Stimulated activated CD4-positive, alpha-beta T cell treated with anti-CD3 and anti-CD28 coated beads, Interleukin-1b, Interleukin-23, amount 100 ng/mL, for 1 hour (primary cell): ENCODE measurements at places on chromosomes 3 and 15.

GRCh38 chr3:32078085-32078634, 28.3 kb upstream of the GPD1L start:
- DNase-seq, result no peak

- DNase-seq, result no peak
Measured at GRCh38 chr3:44234648-44235268, 6.9 kb upstream of the TOPAZ1 start.

GRCh38 chr3:129758785-129759320, 134.7 kb downstream of the TMCC1 start:
- no peak for DNase-seq

- DNase-seq, result no peak
Measured at GRCh38 chr3:73046195-73046594, 15.3 kb upstream of the EBLN2 start.

DNA sequence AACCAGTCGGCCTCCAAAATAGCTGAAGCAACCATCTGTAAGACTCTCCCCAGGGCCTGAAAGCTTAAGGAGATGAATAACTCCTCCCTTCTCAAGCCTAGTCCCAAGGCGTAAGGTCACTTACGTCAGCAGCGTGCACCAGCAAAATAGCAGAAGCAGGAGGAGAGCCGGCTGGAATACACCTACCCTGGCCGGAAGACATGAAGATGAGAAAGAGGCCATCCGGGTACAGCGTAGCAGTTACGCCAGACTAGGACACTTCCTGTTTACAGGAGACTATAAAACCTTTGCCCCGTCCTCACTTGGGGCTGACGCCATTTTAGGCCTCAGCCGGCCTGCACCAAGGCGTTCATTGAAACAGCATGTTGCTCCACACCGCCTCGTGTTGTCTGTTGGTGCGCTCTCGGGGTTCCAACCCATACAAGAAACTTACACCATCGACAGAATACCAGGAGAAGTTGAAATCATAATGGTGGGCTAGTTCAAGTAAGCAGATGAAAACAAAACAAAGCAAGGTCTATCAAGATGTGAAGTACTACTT, 2.5 kb downstream of the CFAP92 start:
- no peak for DNase-seq

DNA sequence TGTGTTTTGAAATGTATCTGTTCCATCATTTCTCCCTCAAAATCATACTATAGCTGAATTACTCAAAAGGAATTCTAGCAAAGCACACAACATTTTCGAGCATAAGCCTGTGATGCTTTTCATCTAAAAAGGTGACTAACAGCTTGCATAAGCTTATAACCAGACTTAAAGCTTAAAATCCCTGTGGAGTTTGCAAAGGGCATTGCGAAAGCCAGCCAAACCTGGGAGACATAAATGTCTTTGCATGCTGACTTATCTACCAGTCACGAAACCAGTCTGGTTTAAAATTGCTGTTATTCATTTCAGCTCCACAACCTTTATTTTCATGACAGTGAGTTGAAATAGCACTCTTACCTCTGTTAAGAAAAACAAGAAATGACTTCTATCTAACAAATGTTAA, 35.6 kb upstream of the LIPC start:
- DNase-seq, result no peak

DNA sequence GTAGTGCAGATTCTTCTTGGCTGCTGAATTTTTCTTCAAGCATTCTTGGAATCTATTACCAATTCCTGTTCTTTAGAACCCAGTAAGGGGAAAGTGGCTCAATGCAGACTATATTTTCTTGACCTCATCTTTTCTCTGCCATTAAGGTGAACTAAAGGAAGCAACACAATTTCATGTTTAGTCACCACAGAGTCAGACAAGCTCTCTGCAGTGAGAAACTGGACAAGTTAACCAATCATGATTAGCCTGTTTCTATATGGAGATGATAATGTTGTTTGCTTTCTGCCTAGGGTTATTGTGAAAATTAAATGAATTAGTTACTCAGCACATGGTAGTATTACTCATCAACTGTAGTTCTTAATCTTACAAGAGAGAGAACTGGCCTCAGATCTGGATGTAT, 1075.1 kb downstream of the AGBL1 start:
- DNase-seq, result no peak

DNA sequence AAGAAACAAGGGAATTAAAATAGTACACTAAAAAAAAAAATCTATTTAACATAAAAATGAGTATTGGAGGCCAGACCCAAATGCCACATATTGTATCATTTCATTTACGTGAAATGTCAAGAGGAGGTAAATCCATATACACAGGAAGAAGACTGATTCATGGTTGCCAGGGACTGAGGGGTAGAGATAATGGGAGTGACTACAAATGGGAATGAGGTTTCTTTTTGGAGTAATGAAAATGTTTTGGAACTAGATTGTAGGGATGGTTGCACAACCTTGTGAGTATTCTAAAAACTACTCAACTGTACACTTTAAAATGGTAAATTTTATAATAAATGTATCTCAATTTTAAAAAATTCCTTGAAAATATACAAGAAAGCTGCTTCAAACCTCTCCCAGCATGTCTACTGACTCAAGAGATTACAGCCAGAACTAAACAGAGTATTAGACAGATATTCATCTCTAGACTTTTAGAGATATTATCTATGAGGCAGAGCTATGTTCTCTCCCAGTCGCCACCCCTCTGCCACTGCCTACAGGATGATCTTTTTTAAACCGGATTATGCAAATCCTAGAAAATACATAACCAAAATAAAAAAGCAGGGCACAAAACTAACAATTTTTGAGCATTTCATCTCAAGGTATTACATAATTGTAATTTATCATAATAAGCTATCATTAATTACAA, 6.2 kb downstream of the HLTF start:
- no peak for DNase-seq

DNA sequence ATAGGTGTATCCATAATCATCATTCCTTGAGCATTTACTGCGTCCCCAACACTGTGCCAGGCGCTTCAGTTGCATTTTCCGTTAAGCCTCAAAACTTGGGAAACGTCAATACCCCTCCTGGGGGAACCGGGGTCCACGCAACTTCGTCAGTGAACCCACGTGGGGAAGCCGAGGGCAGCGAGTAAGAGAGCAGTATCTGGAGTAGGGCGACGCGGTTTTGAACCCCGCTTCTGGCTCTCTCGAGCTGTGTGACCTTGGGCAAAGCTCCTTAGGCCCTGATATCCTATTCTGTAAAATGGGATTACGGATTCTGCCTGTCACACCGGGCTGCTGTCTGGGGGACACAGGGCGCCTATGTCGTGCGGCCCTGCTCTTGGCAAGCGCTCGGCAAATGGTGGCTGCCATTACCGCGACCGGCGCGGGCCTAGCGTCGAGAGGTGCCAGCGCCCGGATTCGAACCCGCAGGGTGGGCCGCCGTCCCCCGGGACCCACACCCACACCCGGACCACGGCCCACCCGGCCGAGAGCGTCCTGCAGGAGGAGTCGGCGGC, 590 bp downstream of the POLG start:
- DNase-seq, result no peak

DNA sequence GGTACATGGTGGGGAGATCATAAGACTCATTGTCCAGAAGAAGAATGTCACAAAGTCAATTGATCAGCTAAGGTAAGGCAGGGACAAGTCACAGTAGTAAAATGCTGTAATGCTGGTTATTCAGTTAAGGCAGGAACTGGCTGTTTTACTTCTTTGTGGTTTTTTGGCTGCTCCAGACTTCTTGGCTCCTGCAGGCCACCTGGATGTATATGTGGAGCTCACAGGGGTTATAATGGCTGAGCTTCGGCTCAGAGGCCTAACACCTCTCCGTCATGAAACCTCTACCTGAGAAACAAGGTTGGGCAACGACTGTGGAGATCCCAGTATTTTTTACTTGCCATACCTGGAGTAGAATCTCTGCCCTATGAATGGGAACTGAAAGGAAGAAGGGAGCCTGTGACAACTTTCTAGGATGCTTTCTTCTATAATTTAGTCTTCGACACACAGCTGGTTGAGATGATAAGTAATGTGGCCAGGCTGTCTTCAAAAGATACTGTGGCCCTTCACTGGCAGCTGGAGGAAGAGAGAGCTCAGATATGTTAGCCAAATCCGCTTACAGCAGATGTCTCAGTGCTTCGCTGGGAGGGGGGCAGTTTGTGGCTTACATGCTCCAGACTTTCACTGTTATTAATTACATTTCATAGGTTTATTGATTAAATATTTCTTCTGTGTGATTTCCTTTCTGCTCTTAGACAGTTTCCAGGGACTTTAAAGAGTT, 887.8 kb downstream of the IGSF11 start:
- no peak for DNase-seq

DNA sequence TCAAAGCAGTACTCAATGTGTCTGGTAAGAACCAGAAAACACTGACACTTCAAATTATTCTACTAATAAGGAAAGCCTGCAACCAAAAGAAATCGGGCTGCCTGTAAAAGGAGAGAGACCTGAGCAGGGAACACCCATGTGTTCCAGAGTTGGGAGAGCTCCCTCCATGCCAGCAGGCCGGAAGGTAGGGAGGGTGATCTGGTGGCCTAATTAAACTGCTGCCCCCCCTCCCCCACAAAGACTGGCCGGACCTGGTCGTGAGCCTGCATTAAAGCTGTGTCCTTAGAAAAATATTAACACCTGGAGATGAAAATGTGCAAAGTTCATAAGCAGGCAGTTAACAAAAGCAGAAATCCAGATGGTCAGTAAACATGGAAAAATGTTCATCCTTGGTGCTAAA, 170.6 kb upstream of the BHLHE40 start:
- no peak for DNase-seq

DNA sequence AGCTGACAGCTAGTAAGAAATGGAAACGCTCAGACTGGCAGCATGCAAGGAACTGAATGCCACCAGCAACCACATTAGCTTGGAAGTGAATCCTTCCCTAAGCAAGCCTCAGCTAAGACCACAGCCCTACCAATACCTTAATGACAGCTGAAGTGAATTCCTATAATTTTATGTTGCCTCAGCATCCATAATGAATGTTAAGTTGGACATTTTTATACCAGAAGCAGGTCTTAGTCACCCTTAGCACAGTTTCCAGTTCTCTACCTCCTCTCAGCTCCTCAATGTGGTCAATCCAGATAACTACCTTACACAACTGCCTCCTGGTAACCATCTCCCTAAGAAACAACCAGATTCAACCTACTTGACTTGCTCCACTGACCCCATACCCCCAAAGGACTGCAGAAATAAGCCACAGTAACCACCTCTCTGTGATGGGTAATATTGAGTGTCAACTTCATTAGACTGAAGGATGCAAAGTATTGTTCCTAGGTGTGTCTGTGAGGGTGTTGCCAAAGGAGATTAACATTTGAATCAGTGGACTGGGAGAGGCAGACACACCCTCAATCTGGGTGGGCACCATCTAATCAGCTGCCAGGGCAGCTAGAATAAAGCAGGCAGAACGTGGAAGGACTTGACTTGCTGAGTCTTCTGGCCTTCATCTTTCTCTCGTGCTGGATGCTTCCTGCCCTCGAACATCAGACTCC, 33.5 kb downstream of the NEDD4 start:
- no peak for DNase-seq

GRCh38 chr3:79306934-79307570, 460.7 kb downstream of the ROBO1 start:
- DNase-seq, result no peak

- no peak for DNase-seq
Measured at GRCh38 chr3:36362973-36363372, 17.3 kb upstream of the STAC start.

GRCh38 chr3:123640740-123641462, 56.0 kb upstream of the HACD2 start:
- no peak for DNase-seq

GRCh38 chr3:127014536-127015281, 31.8 kb downstream of the PLXNA1 start:
- no peak for DNase-seq

GRCh38 chr15:78660584-78660983, 19.6 kb upstream of the CHRNB4 start:
- DNase-seq, result no peak

DNA sequence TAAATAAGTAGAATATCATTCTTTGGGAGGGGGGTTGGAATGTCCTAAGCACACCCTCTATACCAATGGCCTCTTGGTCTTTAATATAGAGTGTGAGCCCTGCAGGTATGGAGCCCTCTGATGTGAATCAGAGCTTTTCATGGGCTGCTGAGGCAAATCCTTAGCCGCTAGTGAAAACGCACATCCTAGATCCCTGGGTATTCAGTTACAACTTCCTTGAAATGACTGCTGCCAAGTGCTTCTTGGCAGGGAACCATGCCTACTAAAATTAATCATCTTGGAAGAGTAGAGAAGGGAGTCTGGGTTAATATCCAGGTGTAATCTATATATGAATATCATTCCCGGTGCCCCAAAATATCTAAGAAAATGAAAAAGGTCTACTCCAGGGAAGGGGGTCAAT, 109.1 kb downstream of the POLQ start:
- DNase-seq, result no peak

GRCh38 chr3:72782521-72782920, 65.7 kb downstream of the SHQ1 start:
- no peak for DNase-seq

DNA sequence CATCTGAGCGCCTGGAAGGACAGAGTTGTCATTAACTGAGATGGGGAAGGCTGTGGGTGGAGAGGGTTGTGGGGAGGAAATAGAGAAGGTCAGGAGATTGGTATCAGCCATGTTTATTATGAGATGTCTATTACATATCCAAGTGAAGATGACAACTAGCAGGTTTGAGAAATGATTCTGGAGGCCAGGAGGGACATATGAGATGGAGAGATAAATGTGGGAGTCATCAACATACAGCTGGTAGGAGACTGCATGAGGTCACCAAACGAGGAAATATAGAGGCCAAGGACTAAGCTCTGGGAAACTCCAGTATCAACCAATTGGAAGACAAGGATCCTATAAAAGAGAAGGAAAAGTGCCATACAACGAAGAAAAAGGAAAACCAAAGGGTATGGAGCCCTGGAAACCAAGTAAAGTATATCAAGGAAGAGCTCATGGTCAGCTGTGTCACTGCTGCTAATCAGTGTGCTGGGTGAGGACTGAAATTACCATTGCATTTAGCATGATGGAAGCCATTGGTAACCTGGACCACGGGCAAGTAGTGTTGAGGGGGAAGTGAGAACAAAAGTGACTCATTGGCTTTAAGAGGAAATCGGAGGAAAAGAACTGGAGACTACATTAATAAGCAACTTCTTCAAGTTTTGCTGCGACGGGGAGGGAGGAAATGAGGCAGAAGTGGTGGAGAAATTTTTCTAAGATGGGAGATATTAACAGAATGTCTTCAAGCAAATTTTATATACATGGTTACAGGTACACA, 14.0 kb upstream of the UACA start:
- DNase-seq, result no peak

- DNase-seq, result no peak
Measured at GRCh38 chr3:48107227-48107626, 81.0 kb downstream of the CDC25A start.

DNA sequence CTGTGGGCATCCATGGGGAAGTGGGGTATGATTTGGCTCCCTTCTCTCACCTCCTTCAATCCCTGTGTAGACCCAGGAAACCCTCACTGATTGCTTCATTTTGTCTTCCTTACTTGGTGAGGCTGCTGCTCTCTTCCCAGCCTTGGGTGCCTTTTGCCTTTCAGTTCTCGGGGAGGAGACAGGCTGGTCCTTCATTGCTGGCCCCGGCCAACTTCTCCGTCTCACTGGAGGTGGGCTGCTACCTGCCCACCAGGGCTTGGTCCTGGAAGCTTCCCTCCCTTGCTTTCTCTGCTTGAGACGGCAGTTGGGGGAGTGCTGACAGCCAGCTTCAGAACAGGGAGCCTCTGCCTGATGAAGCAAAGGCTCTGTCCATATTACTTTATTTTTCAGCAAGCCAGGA, 4.7 kb downstream of the FOXL2 start:
- DNase-seq, result no peak
